ENCODE measurements at places on chromosomes 16 and 17.
A peak's percentile ranks its signal among the peaks of the same experiment; 100 is the strongest.

GRCh38 chr17:77427391-77427991 lies 286.7 kb downstream of the SEC14L1 start:
- DNase-seq: no peak

DNA sequence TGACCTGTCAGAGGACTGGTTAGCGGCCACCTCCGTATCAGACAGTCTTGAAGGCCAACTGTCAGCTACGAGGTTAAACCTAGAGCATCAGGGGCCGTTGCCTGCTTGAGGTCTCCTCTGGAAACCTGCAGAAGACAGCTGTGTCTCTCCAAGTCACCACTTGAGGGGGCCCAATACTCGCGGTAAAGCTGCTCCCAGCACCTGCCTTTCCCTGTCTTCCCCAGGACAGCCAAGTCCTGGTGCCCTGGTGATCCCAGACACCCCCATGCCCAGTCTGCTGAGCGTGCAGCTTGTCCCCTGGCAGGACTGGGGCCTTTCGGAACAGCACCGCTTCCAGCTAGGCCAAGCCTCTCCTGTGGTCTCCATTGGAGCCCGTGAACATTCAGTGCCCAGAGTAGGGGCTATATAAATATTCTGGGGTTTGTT lies 80.1 kb downstream of the DNAH17 start:
- DNase-seq: peak; percentile 29

- no peak for DNase-seq
Measured at GRCh38 chr17:70780031-70780430, 610.7 kb downstream of the KCNJ2 start.

- DNase-seq: no peak
Measured at GRCh38 chr16:50887500-50888298, 145.8 kb downstream of the CYLD start.

DNA sequence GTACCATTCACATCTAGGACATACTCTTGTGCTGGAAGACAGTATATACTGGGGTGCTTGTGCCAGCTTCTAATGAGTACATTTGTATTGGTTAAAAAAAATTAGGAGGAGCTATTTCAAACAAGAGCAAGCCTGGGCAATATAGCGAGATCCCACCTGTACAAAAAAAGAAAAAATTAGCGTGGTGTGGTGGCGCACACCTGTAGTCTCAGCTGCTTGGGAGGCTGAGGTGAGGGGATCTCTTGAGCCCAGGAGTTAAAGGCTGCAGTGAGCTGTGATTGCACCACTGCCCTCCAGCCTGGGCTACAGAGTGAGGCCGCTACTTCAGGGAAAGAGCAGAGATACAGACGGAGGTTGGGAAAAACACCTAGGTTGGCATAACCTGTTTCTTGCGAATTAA lies 1.2 kb downstream of the MRTFB start:
- no peak for DNase-seq

All from activated T-cell treated with anti-CD3 and anti-CD28 coated beads for 1 hour (primary cell).